Anterior cingulate cortex (tissue), 58 donors: ENCODE measurements at places on chromosomes 5 and 9.

GRCh38 chr5:5295351-5295750 lies 127.1 kb upstream of the ICE1 start:
- DNase-seq, result peak; percentile 68

GRCh38 chr5:59299006-59299405 lies 594.5 kb downstream of the PDE4D start:
- DNase-seq, result no peak

GRCh38 chr5:74519161-74519571 lies 121.4 kb downstream of the ENC1 start:
- no peak for DNase-seq

DNA sequence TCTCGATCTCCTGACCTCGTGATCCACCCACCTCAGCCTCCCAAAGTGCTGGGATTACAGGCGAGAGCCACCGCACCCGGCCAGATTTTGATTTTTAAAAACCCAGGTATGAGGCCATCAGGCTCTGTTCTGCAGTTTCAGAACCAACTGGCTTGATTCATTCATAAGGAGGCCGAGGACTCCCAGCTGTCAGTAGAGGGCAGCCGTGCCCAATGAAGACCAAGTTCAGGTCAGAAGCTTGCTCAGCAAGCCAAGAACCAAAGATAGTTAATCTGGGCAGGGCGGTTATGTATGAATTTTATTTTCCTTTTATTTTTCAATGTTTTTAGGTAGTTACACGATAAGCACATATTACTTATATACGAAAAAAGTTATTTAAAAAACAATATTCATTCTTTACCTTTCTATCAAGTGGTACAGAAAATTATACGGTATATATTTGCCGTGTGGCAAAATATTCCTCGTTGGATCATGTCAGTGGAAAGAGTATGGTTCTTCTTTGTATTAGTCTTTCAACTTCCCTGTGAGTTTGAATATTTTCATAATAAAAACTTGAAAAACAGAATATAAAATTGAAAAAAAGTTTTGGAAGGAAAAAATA lies 18.0 kb downstream of the MGAT1 start:
- DNase-seq, result peak; percentile 64

- DNase-seq, result no peak
Measured at GRCh38 chr5:174945853-174946252, 221.5 kb downstream of the MSX2 start.

DNA sequence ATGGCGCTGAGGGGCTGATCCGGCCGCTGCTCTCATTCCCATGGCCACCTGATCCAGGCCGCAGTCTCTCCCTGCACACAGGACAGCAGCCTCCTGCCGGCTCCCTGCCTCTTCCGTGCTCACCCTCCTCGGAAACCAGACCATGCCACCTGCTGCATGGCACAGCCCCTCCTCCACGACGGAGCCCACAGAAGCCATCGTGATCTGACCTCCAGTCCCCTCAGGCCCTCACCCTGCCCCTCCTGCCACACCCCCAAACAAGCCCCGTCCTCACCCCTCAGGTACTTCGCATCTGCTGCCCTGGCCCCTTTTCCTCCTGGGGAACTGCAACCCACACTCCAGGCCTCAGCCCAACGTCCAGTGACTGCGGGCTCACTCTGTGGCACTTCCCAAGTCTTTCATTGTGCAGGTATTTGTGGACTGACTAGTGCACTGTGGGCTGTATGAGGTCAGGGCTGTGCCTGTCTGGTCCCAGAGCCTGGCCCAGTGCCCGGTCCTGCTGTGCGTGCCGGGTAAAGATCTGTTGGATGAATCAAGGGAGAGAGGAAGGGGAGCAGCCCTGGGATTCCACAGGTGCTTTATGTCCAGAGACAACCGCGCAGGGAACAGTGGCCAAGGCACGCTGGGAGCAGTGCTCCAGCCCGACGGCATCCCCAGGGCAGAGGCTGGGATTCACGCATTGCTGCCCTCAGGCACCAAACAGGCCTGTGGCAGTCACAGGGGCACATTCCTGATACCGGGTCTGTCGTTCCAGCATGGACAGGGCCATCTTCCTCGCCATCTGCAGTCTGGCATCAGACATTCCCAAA lies 86.1 kb downstream of the ADAMTS2 start:
- DNase-seq, result no peak

DNA sequence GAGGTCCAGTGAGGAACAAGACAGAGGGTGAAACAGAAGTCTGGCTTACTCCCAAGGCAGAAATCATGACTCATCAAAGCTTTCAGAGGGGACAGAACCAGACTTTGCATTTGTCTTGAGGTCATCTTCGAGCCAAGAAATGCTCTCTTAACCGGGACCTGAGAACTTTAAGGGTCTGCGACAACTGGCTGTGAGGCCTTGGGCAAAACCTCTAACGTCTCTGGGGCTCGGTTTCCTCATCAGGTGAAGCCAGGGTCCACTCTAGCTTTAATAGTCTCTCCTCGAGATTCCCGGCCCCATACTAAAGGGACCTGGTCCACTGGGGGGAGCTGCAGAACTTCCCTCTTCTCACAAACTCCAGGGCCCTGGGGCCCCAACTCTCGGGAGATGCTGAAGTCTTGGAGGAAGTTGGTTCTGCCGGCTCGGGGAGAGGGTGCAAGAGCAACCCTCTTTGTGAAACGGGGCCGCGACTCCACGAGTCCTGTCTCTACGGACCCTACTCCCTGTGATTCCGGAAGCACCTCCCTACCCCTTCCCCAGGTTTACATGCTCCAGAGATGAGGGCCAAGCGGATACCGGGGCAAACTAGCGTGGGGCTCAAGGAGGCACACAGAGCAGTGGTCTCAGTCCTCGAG lies 2.6 kb downstream of the GLIS3 start:
- DNase-seq, result peak; percentile 55

- DNase-seq, result no peak
Measured at GRCh38 chr5:97923997-97924396, 741.0 kb upstream of the RIOK2 start.

DNA sequence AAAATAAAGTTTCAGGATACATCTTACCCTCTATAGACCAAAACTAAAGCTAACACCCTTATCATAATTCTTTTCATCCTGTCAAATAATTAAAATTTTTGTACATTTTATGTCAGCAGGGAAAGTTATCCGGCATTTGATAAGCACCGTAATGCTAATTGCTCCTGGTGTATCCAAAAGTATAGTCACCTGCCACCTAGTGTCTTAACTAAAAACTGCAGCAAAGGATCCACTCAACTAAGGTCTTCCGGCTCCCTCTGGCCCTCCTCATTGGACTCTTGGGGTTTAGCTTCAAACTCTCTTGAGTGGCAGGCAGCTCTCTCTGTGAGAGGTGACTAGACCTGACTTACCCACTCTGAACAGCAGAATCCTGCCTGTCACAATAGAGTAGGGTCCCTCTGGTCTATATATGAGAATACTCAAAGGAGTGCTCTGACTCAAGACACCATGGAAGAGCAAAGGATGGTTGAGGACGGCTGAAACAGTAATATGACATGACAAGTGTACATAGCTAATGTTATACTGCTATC lies 60.4 kb upstream of the CAST start:
- DNase-seq, result peak; percentile 19

DNA sequence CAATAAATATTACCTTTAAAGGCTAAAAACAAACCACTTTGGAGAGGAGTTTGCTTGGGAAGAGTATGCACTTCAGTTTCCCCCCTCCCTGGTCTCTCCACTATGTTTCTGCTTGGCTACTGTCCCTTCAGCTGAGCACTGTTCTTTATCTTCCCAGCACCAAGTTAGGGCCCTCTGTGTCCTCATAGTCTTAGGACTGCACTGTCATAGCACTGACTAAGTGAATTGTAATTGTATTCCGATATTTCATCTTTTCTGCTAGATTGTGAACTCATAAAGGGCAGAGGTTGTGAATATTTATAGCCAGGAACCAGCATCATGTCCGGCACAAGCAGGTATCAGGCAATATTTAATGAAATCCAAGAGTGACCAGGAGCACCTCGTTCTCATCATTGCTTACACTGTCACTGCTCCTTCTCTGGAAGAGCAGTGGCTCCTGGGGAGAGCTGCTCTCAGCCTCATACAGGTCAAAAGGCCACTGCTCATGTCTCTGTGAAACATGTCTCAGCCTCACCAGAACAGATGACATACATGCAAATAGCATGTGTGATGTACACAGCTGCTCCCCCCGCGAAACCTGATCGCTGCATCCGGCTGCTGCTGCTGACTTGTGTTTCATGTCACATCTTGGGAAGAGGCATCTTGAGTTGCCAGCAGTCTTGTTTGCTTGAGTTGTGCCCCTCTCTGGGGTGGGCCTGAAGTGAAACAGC lies 279.7 kb upstream of the MSX2 start:
- DNase-seq, result no peak

DNA sequence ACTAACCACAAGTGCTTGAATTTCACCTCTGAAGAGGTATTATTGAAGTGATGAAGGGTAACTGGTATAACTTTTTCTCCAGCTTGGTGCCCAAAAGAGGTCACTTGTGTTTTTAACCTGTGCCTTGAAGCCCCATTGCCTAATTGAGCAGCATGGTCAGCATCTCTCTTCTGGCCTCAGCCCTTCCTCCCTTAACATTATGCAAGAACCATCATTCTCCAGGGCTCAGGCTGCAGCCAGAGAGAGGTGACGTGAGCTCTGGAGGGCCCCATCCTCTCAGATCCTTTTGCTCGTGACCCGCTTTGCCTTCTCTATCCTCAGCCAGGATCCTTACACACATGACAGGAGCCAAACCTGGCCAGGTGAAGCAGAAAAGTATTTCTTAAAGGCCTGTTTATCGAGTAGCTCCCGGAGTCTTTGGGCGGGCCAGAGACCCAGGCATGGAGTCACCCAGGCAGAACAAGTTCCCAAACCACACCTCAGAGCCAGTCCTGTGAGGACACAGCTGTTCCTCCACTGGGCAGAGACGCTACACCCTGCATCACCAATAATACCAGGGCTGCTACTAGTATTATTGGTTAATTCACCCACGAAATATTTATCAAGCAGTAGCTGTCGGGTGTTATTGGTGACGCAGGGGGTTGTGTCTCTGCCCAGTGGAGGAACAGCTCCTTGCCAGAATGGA lies 29.6 kb upstream of the BOD1 start:
- no peak for DNase-seq

DNA sequence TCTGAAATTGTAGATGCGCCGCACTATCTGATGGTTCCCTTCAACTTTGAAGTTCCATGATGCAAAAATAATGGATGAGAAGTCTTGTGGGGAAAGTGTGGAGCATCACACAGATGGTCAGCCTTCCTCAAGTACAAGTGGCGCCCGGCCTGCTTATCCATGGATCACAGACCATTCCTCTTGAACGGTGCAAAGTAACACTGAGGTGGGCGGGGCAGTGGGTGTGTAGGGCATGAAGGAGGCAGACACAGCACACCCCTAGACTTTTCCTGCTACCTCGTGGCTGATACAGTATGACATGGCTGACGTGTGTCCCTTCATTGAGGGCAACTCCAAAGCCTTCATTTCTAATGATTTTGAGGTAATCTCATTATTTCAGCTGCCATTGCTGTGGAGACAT lies 2.5 kb upstream of the GNG10 start:
- DNase-seq, result no peak

DNA sequence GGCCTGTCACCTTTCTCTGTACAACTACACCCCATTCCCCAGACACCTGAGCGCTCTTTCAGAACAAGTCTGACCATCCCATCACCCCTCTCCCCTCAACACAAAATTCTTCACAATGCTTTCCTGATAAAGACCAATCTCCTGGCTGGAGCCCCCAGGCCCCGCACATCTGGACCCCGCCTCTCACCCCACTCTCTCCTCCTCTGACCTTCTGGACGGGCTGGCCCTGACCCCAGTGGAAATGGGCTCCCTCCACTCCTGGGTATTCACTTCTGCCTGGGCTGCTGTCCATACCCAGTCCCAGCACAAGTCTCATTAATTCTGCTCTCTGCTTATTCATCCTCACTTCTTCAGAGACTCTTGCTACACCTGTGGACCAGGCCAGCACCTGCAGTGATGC lies 2.1 kb upstream of the SPOCK1 start:
- no peak for DNase-seq

DNA sequence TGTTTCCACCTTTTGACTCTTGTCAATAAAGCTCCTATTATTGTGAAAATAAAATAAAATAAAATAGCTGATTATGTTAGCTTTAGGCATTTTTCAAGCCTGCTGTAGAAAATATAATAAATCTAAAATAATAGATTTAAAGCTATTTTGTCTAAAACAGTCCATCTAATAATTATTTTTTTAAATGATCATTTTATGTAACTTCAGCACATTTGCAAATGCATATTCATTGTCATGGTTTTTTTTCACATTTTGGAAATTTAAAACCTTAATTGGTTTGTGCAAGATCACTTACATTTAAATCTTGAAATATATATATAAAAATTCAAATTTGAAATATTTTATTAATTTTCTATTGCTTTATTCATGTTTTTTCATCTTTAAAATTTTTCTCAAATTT lies 159.8 kb downstream of the ADGRV1 start:
- no peak for DNase-seq

DNA sequence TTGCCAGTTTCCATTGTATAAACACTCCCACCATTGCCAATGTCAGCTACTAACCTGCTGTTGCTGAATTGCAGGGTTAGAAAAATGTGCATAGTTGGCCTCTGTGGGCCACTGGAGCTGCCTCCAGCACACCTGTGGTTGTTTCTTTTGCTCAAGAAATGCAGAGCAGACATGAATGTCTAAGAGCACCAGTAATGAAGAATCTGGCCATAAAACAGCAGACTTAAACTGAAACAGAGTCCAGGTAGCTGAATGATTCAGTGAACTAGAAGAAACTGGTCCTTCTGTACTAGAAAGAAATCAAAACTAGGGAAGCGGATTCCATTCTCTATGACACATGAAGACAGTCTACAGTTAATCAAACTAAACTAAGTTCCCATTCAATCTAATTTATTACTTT lies 48.2 kb downstream of the NUDT12 start:
- DNase-seq, result no peak

GRCh38 chr5:174378121-174378874 lies 332.8 kb downstream of the NSG2 start:
- no peak for DNase-seq

DNA sequence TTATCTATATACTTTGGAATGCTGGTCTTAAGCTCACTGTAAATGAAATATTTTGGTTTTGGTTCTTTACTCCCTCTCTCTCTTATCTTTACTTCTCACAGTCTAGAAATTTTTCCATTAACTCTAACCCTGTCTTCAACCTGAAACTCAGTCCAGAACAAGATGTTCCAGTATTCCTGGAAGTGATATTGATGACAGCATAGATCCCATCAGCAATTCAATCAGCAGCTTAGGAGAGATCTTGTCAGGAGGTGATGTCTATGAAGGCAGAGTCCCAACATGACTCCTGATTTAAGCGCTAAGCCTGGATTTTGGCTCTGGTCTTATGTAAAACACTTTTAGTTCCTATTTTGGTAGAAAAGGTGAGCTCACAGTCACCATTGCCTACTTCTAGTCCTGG lies 52.6 kb downstream of the RFK start:
- DNase-seq, result no peak

GRCh38 chr5:80143491-80143890 lies 108.3 kb downstream of the THBS4 start:
- no peak for DNase-seq

- no peak for DNase-seq
Measured at GRCh38 chr5:172064766-172065165, 58.3 kb upstream of the FBXW11 start.
